ENCODE measurements at places on chromosomes 3 and 15.

DNA sequence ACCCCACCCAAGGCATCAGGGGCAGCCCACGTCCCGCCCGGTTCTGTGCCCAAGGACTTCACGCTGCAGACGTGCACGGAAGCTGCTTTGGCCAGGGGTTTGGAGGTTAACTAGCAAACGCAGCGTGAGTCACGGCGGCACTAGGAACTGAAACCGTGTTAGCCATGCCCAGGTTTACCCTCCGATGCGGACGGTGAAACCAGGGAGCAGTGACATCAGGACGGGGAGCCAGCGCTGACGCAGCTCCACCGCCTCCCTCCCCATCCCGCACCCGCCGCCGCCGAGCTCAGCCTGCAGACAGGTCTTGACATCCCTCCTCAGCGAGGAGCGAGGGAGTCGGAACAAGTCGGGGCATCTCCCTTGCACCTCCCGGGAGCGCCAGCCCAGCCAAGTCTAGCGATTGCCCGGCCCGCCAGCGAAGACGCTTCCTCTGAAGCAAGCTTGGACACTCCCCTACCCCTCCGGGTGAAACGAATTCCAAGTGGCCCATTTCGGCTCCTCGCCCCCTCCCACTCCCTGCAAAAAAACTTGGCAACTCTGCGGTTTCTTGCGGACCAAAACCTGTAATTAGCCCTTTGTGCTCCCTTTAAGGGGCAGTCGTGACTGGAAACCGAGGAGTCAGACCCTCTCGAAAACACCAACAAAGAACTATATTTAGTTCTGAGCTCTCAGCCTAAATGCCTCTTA is 1.4 kb upstream of the RAP2B start:
- peak; percentile 78 for DNase-seq

- no peak for DNase-seq
Measured at GRCh38 chr3:14377838-14378169, 24.6 kb upstream of the SLC6A6 start.

DNA sequence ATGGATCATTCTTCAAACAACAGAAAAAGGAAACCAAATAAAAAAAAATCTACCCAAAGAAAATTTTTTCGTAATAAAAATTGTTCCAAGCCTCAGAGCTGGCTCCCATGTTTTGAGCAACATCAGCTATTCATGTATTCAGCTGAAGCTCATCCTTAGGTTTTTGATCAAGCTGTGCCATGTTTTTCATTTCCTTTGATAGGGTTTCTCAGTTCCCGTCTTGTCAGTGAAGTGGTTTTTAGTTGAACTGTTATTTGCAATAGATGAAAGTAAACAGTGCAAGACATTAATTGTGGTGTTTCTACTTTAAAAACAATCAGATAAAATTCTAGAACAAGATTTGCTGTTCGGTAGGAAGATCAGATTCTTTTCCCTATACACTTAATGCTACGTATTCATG is 55.4 kb upstream of the SPTSSB start:
- no peak for DNase-seq

GRCh38 chr15:68479870-68480269 is 47.9 kb upstream of the ITGA11 start:
- no peak for DNase-seq

DNA sequence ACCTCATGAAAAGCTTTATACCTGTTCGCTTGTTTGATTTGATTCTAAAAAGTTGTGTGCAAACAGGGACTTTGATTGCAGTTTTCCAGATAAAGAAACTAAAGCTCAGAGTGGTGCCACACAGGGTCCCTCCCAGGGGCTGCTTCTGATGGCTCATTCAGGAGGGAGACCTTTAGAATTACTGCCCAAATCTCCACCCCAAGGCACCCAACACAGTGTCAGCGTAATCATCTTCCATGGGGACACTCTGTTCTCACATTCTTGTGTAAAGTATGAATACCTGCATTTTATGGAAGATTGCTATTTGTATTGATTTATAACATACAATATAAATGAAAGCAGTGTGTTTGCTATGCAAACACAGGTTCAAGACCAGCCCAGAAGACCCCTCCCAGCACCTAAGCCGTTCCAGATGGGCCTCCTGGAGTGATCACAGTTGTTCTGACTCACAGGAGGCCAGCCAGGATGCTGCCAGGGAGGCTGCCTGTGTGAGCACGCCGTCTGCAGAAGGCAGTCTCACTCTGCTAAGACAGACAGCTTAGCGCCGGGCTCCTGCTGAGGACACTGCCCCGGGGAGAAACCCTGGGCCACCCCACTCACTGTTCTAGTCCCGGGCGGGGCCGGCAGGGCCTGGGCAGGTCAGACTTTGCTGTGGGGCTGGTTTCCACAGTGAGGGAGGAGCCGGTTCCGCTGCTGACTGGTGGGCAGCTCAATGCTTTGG is 185.6 kb downstream of the FAM43A start:
- no peak for DNase-seq

DNA sequence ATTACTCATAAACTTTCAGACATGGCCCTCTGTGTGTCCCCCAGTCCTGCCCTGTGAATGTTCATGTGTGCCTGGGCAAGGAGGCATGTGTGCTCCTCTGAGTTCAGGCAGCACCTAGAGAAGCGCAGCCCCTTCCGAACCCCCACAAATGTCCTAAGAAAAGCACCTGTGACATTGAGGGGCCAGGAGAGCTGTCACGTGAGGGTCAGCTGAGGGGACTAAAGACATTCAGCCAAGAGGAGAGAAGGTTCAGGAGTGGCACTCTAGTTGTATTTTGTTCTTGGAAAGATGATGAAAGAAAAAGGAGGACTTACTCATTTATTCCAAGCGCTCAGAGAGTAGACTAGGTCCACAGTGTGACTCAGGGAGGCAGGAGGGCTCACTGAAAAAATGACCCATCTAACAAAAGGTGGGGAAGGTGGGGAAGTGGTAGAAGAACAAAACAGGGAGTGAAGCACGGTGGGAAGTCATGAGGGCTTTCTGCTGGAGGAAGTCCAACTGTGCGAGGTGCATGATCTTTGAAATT is 28.1 kb upstream of the ELP6 start:
- no peak for DNase-seq
